ENCODE measurements at places on chromosomes 5 and 9. TPM values are rescaled to one million over a fixed set of nuclear protein-coding genes. Genes with fewer than 3 reads are reported as not detected.

DNA sequence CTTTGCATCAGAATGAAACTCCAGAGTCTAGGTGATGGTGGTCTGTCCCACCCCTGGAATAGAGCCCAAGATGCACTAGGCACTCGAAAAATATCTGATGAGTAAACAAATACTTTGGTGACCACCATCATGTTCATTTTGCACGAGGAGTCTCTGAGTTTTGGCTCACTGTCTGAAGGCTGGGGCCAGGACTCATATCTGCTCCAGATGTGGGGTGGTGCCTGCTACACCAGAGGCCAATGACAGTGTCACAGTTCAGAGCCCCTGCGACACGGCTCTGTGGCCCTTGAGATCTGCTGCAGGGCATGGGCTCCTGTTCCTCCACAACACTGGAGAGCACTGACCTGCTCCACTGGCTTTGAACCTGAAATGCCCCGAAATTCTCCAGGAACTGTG is 164.6 kb downstream of the ROR2 start:
- H3K27me3 ChIP-seq = no peaks in the 10 kb centered on the region
- H3K36me3 ChIP-seq = no peaks in the 10 kb centered on the region
- no peak overlapping the region for H3K4me3 ChIP-seq
- H3K27ac ChIP-seq = no peak overlapping the region

DNA sequence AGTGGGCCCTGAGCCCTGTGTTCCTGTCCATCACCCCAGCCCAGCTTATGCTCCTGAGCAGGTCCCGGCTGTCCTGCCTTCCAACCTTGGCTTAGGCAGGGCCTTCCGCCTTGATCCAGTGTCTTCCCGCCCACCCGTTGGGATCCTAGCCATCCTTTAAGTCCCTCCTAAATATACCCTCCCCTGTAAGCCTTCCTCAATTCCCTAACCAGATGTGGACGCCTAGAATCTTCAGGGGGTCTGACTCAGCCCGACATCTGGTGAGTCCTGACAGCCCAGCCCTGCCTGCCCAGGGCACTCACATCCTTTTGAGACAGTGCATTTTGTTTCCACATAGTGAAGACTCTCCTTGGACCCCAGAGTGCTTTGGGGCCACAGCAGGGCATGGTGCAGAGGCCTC is 23.7 kb downstream of the SLC6A7 start:
- H3K27me3 ChIP-seq = no peaks in the 10 kb centered on the region
- H3K27ac ChIP-seq = no peak overlapping the region
- DNase-seq = no peak
- H3K36me3 ChIP-seq = no peaks in the 10 kb centered on the region
- H3K4me1 ChIP-seq = no peaks in the 10 kb centered on the region
- no peak overlapping the region for H3K4me3 ChIP-seq

DNA sequence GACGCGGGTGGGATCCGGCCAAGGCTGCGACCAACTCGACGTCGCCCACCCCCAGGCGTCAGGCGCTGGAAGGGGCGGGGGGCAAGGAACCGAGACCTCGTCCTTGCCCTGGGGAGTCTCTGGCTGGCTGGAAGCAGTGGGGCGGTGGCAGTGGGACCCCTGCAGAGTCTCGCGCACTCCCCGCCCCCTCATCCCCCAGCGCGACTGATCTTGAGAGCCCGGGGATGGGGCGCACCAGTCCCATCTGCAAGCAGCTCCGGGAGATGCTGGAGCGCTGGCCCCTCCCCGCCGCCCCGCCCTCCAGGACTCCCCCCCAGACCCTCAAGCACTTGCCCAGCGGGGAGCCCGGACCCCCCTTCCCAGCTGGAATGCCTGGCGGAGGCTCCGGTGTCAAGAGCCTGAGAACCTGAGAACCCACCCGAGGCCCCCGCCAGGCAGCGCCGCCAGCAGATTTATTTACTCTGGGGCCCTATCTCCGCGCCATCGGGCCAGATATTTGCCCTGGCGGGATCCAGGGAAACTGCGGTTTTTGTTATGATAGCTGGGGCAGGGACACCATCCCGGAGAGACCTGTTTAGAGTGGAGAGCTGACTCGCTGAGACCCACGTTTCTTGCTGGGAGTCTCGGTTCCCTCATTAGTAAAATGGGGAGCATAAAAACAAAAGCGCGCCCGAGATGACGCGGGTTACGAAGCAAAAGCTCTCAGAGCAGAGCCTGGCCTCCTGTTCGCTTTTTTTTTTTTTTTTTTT is 1.2 kb downstream of the PRRT1B start:
- H3K27ac ChIP-seq = no peak overlapping the region
- no peaks in the 10 kb centered on the region for H3K36me3 ChIP-seq
- H3K27me3 ChIP-seq = peaks cover 12% of the 10 kb centered on the region
- no peaks in the 10 kb centered on the region for H3K4me1 ChIP-seq

DNA sequence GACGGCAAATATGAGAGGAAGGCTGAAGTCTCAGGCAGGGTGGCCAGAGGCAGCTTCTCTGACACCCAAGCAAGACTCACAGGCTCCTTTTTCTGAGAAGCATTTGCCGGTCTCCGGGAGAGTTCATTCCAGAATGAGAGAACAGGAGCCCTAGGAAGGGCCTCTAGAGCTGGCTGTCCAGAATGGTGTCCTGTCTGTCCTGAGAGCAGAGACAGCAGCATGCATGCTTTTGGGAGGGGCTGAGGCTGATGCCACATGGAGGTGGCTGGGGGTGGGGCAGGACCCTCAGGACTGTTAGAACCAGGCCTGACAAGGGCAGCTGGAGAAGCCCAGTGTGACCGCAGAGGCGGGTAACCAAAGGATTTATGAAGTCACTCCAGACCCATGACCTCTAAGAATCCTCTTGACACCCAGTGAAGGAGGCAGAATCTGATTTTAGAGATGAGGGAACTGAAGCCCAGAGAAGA is 60.0 kb downstream of the SHB start:
- DNase-seq = no peak
- H3K4me3 ChIP-seq = no peak overlapping the region
- H3K4me1 ChIP-seq = peaks cover 8% of the 10 kb centered on the region
- peak overlapping the region; percentile 84 for H3K27ac ChIP-seq
- H3K27me3 ChIP-seq = no peaks in the 10 kb centered on the region

DNA sequence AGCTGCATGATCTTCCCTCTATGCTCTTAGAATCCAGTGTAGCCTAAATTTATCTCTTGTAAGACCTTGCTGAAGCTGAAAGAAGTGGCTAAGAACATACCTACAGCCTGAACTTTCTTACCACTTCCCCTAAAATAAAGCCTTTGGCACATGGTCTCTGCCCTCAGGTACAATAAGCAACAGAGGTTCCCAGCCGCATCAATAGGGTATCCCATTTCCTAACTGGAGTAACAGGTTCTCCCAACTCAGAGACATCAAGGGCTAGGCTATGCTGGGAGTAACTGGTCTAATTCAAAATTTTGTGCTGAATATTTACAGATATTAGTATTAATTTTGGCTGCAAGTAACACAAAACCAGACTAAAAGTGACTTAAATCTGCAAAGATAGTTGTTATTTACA is 335.8 kb upstream of the TRPC7 start:
- H3K27me3 ChIP-seq = no peaks in the 10 kb centered on the region
- no peak overlapping the region for H3K4me3 ChIP-seq
- H3K4me1 ChIP-seq = no peaks in the 10 kb centered on the region
- DNase-seq = no peak
- H3K36me3 ChIP-seq = no peaks in the 10 kb centered on the region

DNA sequence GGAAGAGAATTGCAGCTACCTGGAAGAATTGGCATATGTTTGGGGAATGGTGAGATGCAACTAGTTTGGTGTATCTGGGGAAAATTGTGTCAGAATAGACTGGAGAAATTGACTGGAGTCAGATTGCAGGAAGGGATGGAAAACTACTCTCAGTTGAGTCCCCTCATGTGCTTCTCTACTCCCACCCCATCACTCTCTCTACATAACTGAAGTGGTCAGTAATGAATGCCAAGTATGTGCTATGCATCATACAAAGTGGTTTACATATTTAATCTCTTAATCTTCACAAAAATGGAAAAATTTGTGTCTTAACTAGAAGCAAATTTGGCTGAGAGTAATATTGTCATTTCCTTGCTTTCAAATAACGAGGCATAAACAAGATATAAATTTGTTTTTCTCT is 146.4 kb upstream of the TNC start:
- no peaks in the 10 kb centered on the region for H3K27me3 ChIP-seq
- DNase-seq = no peak
- H3K27ac ChIP-seq = no peak overlapping the region
- H3K4me3 ChIP-seq = no peak overlapping the region

ASPN gene
- 6.2 TPM for total RNA-seq

GRCh38 chr5:2149195-2149539 is 266.4 kb upstream of the IRX4 start:
- no peak overlapping the region for H3K4me3 ChIP-seq
- no peaks in the 10 kb centered on the region for H3K36me3 ChIP-seq
- no peak for DNase-seq
- H3K4me1 ChIP-seq = no peaks in the 10 kb centered on the region

GRCh38 chr5:91380491-91381238 is 2.5 kb downstream of the ARRDC3 start:
- no peaks in the 10 kb centered on the region for H3K27me3 ChIP-seq
- H3K27ac ChIP-seq = peak overlapping the region; percentile 100
- peak overlapping the region; percentile 64 for H3K4me3 ChIP-seq
- peak; percentile 99 for DNase-seq
- no peaks in the 10 kb centered on the region for H3K36me3 ChIP-seq
- no peaks in the 10 kb centered on the region for H3K4me1 ChIP-seq

DNA sequence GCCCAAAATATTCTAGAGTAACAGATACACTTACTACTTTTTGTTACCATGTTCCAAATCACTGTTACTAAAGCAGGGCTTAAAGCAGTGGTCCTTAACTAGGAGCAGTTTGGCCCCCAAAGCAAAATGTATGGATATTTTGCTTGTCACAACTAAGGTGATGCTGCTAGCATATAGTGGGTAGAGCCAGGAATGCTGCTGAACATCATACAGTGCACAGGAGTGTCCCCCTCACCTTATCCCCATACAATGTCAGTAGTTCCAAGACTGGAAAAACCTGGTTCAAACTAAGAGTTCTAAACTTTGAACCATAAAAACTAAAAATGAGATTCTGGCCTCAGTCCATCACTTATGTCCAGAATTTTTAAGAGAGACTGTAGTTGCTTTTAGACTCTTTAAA is 28.1 kb downstream of the DIMT1 start:
- no peak overlapping the region for H3K4me3 ChIP-seq
- H3K27ac ChIP-seq = no peak overlapping the region
- H3K4me1 ChIP-seq = no peaks in the 10 kb centered on the region
- no peaks in the 10 kb centered on the region for H3K27me3 ChIP-seq
- peaks cover 6% of the 10 kb centered on the region for H3K36me3 ChIP-seq

DNA sequence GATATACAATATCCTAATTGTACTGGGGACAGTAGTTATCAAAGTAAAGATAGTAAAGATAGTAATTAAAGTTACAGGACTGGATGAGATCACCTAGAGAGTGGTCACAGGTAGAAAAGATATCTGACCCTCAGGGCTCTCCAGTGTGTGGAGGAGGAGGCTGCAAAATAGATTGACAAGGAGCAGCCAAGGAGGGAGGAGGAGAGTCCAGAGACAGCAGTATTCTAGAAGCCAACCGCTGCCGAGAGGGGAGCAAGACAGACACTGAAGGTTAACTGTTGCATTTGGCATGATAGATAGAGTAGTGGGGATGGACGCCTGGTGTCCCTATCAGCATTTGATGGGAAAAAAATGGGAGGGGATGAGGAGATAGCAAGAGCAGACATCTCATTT is 17.0 kb upstream of the F2RL1 start:
- no peaks in the 10 kb centered on the region for H3K36me3 ChIP-seq
- H3K27me3 ChIP-seq = no peaks in the 10 kb centered on the region
- H3K4me1 ChIP-seq = no peaks in the 10 kb centered on the region
- H3K4me3 ChIP-seq = no peak overlapping the region
- no peak for DNase-seq

DNA sequence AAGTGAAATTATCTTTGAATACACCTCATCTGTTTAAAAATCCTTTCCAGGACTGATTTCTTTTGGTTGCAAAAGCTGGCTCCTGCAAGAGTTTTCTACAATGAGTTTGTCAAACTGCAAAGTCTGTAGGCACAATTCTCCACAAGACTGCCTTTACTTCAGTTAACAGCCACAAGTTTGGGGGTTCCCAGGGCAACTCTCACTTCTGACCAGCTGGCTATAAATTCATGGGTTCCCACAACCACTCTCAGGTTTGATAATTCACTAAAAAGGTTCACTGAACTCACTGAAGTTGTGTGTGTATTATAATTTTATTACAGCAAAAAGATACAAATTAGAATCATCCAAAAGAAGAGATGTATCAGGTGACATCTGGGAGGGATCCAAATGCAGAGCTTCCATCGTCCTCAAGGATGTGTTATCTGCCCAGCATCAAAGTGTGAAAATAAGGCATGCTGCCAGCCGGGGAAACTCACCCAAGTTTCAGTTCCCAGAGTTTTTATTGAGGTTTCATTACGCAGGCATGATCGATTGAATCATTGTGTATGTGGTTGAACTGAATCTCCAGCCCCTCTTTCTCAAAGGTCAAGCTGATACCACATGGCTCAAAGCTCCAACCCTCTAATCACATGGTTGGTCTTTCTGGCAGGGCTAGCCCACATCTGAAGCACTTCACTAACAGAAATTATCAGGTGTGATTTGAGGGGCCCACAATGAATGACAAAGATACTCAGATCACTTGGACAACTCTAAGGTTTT is 19.0 kb upstream of the PSIP1 start:
- no peak overlapping the region for H3K27ac ChIP-seq
- H3K36me3 ChIP-seq = no peaks in the 10 kb centered on the region
- H3K4me3 ChIP-seq = no peak overlapping the region
- no peaks in the 10 kb centered on the region for H3K27me3 ChIP-seq
- DNase-seq = no peak
- H3K4me1 ChIP-seq = no peaks in the 10 kb centered on the region

DNA sequence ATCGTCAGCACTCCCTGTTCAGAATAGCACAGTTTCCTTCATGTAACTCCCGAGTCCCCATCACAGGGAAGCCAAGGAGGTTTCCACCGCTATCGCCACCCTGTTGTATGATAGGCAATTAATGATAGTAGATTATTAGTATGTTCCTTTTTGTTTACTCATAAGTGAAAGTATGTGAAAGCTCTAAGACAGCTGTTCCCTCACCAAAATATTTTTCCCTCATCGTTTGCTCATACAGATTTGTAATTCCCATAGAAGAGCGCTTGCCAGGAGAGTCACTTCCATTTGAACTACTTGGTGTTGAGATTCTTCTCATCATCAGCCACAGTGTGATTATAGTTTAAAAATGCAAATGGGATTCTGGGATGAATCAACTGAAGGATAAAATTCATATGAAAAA is 140.9 kb downstream of the PAM start:
- H3K4me1 ChIP-seq = no peaks in the 10 kb centered on the region
- H3K27me3 ChIP-seq = no peaks in the 10 kb centered on the region
- H3K4me3 ChIP-seq = no peak overlapping the region
- no peak overlapping the region for H3K27ac ChIP-seq

ANKRD34B gene
- not detected for total RNA-seq

PDE6A gene
- not detected for total RNA-seq

DNA sequence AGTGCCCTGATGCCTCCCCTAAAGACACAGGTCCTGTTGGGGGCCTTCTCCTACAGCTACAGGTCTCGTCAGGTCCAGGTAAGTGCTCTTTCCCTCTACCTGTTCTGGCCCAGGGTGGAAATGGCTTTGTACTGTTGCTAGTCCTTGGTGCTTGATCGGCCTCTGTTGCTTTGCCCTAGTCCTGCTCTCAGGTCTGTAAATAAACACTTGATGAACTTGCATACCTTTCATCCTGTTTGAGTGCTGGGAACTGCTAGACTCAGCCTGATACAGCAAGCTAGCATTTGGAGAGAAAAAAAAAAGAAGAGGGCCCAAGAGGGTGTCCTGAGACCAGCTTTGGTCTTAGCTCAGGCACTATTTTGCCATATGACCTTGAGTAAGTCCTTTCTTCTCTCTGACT is 21.8 kb upstream of the ZNF618 start:
- no peak for DNase-seq
- H3K36me3 ChIP-seq = no peaks in the 10 kb centered on the region
- H3K4me3 ChIP-seq = no peak overlapping the region
- H3K4me1 ChIP-seq = no peaks in the 10 kb centered on the region
